ENCODE measurements at places on chromosomes 6 and 20.

DNA sequence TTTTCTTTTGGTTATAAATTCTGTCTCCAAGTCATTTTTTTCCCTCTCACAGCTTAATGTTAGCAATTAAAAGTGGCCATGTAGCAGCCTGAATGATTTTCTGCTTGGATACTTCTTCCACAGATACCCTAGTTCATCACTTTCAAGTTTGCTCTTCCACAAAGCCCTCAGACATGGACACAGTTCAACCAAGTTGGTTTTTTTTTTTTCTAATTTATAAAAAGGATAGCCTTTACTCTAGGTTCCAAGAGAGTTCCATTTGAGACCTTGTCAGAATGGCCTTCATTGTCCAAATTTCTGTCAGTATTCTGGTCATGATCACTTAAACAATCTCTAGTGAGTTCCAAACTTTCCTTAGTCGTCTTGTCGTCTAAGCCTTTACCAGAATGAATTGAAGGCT lies 40.0 kb downstream of the RSPH3 start:
- DNase-seq, result no peak

DNA sequence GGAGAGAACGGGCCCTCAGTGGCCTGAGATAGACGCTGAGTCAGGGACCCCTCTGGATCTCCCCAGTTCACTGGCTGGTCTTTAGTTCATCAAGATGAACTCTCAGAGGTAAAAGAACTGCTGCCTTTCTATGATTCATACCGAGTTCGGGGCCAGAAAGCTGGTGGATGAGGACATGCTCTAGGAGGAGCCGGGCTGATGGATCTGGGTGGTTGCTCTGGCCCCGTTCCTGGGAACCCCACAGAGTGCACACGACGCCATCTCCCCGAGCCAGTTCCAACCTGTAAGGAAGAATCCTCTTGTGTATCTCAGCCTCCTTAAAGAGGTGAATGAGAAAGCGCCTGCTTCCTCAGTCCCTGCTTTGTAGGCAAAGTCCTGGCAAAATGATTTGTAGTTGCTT lies 142.6 kb upstream of the PDE10A start:
- DNase-seq, result no peak

GRCh38 chr6:112457886-112458285 lies 110.8 kb downstream of the RFPL4B start:
- DNase-seq, result no peak

- no peak for DNase-seq
Observed at GRCh38 chr6:57207141-57207540, 15.0 kb downstream of the RAB23 start.

GRCh38 chr6:49918787-49919186 lies 45.2 kb downstream of the DEFB114 start:
- no peak for DNase-seq

Measured in CD4-positive, alpha-beta T cell treated with Interleukin-6 at 100 ng/mL for 8 hours (primary cell).